ENCODE measurements at places on chromosomes 2 and 18.

GRCh38 chr2:108634011-108634410 is 85.3 kb upstream of the RANBP2 start:
- no peak for DNase-seq

GRCh38 chr18:73119574-73119973 is 251.8 kb upstream of the NETO1 start:
- no peak for DNase-seq

- DNase-seq: no peak
These were observed 1337.9 kb upstream of the CHAC2 start for GRCh38 chr2:52429740-52430139.

- no peak for DNase-seq
These were observed 158.4 kb downstream of the GALNT14 start for GRCh38 chr2:30979822-30980245.

DNA sequence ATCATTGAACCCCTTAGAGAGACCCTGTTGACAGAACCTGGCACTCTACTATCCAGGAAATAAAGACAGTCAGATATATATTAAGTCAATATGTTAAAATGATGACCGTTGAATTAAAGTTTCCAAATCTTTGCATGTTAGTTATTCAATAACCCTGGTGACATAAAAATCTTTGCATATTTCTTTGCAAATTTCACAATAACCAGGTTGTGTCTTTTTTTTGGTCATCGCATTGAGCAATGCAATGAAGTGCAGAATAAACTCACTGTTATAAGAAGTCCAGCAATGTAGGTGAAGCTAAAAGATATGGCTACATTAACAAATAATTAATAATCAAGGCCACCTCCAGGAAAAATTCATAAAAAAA is 596.9 kb downstream of the NYAP2 start:
- DNase-seq: no peak

DNA sequence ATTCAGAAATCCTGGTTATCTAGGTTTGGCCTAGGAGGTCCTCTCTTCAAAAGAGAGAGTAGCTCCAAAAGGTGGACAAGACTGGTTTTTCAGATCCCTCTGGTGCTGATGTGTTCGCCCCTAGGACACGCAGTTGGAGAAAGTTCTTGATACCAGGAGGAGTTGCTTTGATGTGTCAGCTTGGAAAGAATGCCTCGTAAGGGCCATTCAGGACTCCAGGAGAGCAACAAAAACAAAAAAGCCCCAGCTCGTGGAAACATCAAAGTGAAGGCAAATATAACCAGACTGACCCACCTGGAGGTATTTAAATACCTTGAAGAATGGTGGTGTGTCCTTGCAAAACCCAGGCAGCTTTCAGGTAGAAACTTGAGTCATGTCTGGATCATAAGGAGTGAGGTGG is 12.5 kb upstream of the LBH start:
- DNase-seq: no peak

GRCh38 chr2:40546439-40547191 is 94.7 kb upstream of the SLC8A1 start:
- no peak for DNase-seq

GRCh38 chr2:202090530-202090929 is 17.5 kb downstream of the KIAA2012 start:
- DNase-seq: no peak

- DNase-seq: no peak
These were observed 9.0 kb downstream of the GBX2 start for GRCh38 chr2:236158969-236159777.

DNA sequence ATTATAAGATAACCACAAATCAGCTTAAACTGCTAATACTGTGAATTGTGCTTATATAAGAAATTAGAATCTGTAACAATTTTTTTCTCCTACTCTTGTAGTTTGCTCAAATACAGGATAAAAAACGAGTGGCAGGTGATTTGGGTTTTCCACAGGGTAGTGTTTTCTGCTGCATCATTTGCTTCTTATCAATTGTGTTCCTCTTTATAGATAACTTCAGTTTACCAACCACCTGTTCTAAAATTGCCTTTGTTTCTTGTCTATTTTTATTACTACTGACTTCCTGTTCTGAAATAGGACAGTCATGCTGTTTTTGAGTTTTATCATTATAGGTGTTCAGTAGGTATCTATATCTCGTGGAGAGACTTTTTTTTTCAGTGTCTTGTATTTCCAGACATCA is 56.9 kb downstream of the MFSD6 start:
- DNase-seq: no peak

DNA sequence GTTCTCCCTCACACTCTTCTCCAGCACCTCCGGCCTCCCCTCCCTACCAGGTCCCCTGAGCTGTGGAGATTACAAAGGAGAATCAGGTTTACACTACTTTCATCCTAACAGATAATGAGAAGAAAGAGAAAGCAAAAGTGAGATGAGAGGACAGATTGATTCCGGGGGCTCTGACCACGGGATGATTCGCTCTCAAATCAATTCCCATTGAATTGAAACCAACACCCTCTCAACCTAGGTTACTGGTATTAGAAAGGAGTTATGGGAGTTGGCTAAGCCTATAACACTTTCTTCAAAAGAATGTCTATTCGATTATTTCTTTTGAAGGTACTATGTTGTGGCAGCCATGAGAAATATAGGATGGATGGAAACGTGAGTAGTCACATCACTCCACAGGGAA is 386.2 kb upstream of the TNP1 start:
- no peak for DNase-seq

- DNase-seq: no peak
These were observed 2.3 kb upstream of the PTPN18 start for GRCh38 chr2:130353291-130354138.

DNA sequence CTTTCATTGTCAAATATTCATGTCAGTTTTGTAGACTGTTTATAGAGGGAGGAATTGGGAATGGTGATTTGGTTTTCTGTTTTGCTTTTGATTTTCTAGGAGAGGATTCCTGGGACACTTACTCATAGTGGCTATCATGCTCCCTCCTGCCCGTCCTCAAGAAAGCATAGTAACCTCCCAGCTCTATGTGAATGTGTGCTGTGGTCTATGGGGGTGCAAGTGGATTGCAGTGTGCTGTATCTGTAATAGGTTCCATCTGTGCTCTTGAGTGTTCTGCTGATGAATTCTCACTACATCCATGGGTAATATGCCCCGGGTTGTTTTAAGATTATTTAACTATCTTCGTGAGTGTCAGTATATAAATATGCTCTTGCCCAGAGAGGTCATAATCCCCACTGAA is 811.3 kb downstream of the CNTNAP5 start:
- no peak for DNase-seq

DNA sequence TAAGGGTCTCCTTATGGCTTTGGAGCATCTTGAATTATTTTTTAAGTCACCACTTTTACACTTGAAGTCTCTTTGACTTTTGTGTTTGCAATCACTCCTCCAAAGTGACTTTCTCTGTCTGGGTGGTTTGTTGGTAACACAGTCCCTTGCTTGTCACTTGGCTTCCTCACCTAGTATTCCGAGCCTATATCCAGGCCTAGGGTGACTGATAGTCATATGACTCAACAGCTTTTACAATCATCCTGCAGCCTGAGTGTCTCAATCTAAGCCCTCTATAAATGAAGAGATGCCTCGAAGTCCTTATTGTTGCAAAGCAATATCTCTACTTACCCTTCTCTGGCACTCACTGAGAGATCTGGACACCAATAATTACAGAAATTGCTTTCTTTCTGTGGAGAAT is 53.9 kb upstream of the SETBP1 start:
- DNase-seq: no peak

DNA sequence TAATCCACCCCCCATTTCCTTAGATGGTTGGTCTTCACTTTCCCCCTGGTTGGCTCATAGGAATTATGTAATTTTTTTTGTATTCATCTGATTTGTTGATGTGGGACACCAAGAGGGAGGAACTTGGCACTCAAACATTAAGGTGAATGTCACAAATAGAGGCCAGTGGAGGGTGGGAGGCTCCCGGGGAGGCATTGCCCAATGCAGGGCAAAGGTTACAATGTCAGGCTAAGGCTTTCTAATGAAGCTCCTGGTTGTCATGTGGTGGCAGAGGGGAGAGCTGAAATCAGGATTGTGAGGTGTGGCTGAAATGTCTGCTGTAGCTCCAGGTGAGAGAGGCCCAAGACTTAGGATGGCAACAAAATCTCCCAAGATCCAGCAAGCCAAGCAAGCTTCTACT is 42.7 kb downstream of the MPHOSPH10 start:
- DNase-seq: no peak

DNA sequence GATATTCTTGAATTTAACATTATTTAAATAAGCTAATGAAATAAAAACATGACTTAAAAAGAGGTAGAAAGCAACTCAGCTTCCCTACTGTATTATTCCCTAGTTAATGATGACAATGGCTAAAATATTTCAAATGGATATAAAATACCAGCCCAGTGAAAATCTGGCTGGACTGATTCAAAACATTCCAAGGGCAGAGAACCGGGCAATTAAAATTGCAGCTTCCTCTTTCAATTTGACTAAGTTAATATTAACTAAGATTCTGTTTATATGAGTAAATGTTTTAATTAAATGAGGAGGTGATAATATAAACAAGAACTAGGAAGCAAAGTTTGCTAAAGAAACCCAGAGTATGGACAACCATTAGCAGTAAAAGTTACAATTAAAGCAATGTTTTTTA is 65.6 kb downstream of the RAPH1 start:
- DNase-seq: no peak

DNA sequence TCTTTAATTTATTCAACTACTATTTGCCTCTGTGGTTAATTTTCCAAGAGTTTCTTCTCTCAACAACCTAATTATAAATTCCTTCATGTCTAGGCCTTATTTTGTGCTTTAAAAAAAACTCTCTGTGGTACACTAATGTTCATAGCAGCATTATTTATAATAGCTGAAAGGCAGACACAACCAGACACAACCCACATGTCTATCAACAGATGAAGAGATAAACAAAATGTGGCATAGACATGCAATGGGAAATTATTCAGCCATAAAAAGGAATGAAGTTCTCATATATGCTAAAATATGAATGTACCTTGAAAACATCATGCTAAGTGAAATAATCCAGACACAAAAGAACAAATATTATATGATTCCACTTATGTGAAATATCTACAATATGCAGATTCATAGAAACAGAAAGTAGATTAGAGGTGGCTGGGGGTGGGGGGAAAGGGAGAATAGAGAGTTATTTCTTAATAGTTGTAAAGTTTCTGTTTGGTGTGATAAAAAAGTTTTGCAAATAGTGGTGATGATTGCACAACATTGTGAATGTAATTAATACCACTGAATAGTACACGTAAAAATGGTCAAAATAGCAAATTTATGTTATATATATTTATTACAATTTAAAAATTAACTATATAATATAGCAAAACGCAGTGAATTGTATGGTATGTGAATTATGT is 28.1 kb upstream of the RASGRP3 start:
- DNase-seq: no peak

DNA sequence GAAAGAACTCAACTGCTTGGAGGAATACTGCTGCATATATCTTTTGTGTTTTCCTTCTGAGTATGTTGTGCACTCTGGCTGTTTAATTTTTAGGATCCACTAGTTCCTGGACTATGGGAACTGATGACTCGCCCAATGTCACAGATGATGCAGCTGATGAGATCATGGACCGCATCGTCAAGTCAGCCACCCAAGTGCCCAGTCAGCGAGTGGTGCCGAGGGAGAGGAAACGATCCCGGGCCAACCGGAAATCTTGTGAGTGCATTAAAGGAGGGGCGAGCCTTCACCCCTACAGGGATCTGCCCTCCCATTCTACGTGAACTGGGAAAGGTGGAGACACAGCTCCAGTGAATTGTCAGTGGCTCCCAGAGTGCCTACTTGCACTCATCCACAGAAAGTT is 59.6 kb downstream of the TPGS2 start:
- no peak for DNase-seq

DNA sequence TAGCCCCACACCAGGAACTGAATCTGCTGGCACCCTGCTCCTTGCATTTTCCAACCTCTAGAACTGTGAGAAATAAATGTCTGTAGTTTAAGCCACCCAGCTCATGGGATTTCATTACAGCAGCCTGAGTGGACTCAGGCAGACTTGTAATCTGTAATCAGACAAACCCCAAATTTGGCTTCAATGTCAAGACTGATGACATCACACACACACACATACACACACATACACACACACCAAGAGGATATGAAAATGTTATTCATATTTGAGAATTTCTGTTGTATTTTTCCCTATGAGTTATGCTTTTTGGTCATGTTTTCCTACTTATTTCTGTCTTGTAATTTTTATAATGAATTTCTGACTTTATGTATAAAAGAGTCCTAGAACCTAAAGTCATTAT is 83.8 kb upstream of the GLI2 start:
- no peak for DNase-seq

GRCh38 chr2:177053716-177054115 is 158.9 kb upstream of the HNRNPA3 start:
- no peak for DNase-seq

DNA sequence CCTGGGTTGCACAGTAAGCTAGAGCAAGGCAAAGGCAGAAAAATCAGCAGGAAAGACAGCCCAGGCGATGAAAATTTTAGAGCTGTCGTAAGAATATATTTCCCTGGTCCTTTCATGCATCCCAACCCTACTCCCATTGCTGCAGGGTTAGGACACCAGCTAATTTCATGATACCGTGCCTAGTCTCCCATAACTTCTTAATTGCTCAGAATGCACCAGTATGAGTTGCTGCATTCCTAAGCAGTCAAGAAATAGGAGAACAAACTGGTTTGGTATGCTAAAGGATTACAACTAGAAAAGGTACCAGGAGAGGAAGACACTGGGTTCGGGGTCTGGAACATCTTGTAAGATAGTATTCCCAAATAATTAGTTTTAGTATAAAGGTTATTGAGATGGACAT is 269.4 kb upstream of the NRXN1 start:
- no peak for DNase-seq

GRCh38 chr2:101623031-101623521 is 74.4 kb upstream of the MAP4K4 start:
- DNase-seq: no peak

DNA sequence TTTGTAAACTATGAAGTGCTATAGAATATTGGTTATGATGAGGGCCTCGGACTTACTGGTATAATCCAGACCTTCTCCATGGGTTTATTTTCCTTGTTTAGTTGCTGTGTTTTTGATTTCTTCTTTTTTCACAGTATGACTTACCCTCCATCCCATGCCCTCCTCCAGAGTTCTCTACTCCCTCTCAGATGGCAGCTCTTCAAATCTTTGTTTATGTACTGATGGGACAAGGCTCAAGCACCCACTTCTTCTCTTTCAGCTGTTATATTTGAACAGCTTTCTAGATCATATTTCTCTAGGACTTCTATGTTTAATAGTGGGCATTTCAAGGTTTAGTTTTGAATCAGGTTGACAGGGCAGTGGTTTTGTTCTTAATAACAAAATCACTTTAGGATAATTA is 43.9 kb downstream of the CLIP4 start:
- no peak for DNase-seq

- DNase-seq: peak; percentile 40
These were observed 82.0 kb downstream of the MREG start for GRCh38 chr2:215931256-215931903.

GRCh38 chr18:64258111-64258650 is 109.3 kb upstream of the LINC00305 start:
- no peak for DNase-seq

DNA sequence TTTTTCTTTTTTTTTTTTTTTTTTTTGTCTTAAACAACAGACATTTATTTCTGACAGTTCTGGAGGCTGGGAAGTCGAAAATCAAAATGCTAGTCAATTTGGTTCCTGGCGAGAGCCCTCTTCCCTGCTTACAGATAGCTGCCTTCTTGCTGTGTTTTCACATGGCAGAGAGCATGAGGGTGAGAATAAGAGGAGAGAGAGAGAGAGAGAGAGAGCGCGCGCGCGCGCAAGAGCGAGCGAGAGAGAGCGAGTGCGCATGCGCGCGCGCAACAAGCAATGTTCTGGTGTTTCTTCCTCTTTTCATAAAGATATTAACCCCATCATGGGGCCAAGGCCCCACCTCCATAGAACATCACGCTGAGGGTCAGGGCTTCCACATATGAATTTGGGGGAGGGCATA is 20.9 kb downstream of the MTCL1 start:
- no peak for DNase-seq

Measured in activated T-cell treated with anti-CD3 and anti-CD28 coated beads for 4 hours (primary cell).